ENCODE measurements at places on chromosomes 16 and 17.
A peak's percentile ranks its signal among the peaks of the same experiment; 100 is the strongest.

GRCh38 chr16:49262501-49262900 lies 19.1 kb downstream of the CBLN1 start:
- DNase-seq = no peak

DNA sequence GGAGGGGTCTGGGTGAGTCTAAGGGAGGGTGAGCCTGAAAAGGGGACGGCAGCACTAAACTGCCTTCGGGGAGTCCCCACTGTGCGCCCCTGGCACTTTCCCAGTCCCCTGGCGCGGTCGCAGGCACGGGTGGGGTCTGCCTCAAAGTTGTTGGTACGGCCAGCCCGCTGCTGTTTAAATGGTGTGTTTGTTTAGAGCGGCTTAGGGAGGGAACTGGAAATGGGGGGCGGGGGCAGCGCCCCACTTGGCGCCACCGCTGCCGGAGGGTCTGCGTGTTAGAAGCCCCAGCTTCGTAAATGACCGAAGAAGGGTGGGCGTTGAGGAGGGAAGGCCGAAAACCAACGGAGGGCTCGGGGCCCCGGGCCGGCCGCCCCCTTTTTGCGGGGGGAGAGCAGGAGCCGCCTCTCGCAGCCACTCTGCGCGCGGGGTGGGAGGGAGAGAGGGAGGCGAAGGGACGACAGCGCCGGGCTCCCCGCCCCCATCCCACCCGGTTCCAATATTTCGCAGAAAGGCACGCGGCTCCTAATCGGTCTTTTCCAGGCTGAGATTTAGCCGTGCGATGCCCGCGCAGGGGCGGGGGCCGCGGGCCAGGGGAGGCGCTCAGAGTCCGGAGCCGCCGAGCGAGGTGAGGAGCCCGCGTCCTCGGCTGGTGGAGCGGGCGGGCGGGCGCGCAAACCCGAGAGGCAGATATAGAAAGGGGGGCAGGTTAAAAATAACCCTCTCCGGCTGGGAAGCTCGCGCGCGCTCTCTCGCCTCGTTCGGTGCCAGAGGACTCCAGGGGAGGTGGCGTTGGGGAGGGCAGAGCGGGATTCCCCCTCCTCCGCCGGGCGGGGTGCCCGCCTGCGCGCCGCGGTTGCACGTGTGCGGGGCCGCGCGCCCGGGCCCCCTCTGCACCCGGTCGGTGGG lies 54.9 kb downstream of the SREBF1 start:
- DNase-seq = peak; percentile 45

- peak; percentile 38 for DNase-seq
Observed at GRCh38 chr17:64320613-64321553, 57.8 kb upstream of the TEX2 start.

DNA sequence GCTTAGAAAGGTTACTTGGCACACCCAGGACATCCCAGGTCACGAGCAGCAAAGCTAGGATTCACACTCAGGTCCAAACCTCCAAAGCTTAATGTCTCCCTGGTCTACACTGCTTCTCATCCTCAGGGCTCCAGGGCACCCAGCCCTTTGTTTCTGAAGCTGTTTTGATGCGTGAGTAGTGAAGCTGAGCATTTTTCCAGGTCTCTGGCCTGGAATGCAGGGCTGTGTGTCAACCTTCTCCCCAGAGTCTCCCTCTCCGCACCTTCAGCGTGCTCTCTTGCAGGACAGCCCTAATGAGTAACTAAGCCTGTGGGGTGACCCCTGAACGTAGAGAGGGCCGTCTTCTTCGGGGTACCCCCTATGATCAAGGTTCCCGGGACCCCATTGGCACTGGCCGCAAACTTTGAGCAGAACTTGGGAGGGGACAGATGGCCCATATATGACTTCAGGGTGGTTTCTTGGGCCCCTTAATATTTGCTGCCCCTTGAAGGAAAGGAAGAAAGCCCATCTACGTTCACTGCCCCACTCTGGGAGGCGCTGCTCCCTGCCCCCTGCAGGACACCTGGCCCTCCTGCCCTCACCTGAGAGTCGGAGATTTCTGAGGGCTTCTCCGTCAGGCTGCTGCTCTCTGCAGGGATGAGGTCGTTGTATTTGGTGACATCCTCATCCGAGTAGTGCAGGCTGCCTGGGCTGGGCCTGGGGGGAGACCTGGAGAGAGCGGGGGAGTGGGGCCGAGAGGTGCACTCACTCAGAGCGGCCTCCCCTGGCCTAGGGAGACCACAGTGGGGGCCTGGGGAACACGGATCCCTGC lies 36.4 kb upstream of the CDC42EP4 start:
- no peak for DNase-seq

DNA sequence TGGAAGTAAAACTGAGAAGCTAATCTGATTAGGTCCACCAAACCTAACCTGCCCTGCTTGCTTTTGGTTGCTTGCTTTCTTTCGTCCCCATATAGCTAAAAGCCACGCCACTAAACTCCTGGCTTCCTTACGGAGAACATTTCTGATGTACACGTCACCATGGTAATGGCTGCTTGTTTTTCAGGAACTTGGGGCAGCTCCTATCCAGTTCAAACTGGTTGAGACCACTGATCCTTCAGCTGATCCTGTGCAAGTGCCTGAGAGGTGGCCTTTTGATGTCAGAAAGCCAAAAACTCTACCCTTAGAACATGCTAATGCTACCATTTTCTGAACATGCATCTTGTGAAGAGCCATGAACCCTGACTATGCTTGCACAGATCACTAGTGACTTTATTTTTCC lies 14.4 kb upstream of the DHRS7C start:
- DNase-seq = no peak

- DNase-seq = no peak
Observed at GRCh38 chr17:12911239-12911638, 106.6 kb downstream of the ELAC2 start.

DNA sequence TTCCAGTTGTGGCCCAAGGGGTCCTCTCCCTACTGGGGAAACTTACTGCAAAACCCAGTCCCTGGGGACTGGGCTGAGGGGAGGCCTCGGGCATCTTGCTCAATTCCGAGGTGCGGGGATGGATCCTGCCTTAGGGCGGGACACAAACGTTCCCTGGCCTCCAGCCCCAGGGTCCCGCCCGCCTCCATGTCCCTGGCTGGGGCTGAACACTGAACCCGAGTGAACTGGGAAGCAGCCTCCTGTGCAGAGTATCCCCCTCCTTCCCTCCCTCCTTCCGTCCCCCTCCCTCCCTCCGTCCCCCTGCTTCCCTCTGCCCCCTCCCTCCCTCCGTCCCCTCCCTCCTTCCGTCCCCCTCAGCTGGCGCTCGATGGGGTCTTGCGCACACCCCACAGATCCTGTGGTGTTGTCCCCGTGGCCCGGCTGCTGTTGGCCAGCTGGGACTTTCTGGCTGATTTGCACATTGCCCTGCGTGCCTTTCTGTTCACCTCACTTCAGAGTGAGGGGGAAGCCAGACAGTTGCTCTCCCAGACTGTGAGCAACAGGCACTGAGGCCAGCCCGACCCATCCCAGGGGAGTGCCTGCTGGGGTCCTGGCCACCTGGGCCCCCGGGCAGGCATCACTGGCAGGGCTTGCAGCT lies 5.5 kb downstream of the TRAF7 start:
- no peak for DNase-seq

DNA sequence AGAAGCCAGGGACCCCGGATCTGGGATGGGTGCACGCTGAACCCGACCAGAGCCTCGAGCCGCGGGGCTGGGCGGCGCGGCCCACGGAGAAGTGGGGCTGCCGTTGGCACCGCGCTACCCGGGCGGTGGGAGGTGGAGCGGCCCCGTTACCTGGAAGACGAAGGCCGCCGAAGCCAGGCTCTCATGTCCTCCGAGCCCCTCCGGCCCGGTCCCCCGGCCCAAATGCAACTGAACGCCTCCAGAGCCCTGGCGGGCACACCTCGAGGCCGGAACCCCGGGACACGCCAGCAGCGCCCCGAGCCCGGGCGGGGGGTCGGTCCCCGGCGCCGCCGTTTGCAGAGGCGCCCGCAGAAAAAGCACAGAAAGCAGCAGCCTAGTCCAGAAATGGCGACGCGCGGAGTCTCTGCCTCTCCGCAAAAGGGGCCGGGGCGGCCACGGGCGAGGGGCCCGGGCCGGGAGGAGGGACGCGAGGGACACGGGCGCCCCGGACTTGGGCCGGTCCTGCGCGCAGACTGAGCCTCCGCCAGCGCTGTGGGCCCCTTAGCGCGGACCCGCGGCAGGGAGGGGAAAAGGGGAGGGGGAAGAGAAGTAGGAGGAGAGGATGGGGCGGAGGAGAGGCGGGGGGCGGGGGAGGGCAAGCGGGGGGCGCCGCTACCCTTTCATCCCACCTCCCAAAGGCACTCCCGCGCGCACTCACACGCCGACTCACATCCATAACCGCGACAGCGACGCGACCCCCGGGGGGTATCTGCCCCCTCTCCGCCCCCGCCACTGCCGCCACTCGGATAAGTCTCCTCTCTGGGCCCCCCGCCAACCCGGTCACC lies 1.4 kb downstream of the AXIN2 start:
- no peak for DNase-seq

GRCh38 chr17:3888343-3889171 lies 4.3 kb downstream of the CAMKK1 start:
- no peak for DNase-seq

DNA sequence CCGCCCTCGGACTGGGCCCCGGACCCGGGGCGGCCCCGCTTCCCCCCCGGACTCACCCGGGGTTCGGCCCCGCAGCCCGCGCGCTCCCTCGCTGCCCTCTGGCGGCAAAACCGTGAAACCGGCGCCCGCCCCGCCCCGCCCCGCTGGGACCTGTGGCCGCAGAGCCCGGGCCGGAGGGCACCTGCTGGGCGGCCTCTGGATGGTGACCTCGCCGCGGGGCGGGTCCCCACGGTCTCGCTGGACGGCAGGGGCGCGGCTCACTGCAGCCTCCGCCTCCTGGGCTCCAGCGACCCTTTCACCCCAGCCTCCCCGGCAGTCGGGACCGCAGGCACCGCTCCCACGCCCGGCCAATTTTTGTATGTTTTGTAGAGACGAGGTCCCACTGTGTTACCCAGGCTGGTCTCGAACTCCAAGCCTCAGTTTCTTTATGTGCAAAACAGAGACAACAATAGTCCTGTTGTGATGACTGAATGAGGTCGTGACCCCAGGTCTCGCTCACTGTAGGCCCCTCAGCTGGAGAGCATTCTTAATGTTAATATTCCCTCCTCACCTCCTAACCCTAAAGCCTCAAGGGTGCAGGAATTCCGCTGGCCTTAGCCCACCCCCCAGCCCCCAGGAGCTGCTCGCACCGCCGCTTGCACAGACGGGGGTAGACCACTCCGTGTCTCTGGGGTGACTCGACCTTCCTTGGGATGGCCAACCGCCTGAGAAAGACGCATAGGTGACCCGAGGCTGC lies 33.7 kb upstream of the RPH3AL start:
- peak; percentile 41 for DNase-seq

GRCh38 chr17:6507535-6507934 lies 48.8 kb downstream of the PITPNM3 start:
- DNase-seq = no peak

GRCh38 chr17:29753845-29754439 lies 131.2 kb upstream of the CORO6 start:
- DNase-seq = no peak

Data from hematopoietic multipotent progenitor cell (in vitro differentiated cells).